ENCODE measurements at places on chromosomes 1 and 21. TPM values are rescaled to one million over a fixed set of nuclear protein-coding genes. Genes with fewer than 3 reads are reported as not detected.

PGLYRP3 gene
- not detected for total RNA-seq

DNA sequence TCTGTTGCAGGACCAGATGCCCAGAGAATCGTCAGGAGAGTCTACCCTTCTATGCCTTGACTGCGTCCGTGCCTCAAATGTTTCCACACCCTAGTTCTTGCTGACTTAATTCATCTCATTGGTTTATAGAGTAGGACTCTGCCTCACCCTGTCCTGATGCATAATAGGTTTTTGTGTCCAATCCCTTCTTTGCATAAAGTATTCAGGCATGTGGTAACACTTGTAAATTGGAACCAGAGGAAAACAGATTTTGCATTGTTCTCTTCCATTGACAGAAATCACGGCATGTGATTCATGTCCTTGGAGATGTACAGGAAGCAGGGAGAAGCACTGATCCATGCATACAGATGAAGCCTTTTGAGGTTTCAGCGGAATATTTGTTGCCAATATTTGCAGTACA lies 29.5 kb downstream of the PLPPR5 start:
- no peak for DNase-seq

DNA sequence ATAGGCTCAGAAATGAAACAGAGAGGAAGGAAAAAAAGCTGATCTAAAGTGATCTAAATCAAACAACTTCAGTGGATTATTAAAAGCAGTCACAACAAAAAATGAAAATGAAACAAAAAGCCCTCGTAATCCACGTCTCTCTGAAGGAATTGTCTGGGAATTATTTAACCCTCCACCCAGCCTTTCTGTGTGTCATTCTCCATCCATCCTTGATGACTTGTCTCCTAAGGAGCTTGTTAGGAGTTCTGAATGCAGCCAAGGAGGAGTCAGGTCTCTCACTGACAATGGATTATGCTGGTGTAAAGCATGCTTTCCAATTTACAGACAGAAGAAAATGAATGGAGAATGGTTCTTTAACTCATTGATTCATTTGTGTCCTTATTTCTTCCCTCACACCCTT lies 359.3 kb upstream of the RUNX1 start:
- DNase-seq: no peak

DNA sequence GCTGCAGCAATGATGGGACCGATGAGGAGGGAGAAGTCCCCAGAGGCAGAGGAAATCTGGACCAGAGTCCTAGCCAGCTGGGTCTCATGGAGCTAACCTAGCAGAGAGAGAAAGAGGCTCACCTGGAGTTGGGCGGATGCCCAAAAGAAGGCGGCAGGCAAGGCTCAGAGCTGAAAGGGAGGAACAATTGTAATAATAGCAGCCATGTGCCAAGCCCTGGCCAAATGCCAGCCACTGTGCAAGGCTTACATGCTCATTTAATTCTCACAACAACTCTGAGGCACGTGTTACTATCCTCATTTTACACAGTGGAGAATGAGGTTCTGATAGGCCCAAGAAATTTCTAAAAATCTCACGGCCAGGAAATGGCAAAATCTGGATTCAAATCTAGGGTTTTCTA lies 50.0 kb upstream of the ZNF648 start:
- DNase-seq: no peak

GRCh38 chr1:2523891-2524609 lies 2.3 kb downstream of the PANK4 start:
- DNase-seq: no peak

DNA sequence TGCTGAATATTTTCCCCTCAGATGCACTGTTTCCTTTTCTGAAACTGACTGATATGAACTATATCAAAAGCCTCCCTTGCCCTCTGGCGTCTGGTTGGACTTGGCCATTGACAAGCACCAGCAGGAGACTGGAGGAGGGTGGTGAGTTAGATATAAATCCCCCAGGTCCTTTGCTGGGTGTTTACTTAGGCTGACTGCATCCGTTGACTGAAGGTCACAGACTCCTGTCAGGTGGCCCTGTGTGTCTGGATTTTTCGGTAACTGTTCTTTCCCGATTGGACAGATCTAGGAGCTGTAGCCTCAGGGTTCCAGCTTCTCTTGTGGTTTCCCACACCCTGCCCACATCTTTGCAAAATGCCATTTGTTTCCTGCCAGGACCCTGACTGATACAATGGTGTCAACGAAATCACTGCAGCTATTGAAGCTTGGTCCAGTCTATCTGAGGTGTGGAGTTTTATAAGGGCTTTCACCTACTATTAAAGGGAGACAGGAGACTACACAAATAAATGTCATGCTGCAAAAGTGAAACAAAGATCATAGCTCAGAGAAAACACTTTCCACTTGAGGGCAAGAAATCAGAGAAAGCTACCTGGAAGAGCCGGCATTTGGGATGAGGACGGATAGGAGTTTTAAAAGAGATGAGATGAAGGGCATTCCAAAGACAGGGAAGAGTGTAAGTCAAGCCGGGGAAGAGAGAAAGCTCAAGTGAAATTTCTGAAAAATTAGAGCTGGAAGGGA lies 1.5 kb upstream of the MAGI3 start:
- no peak for DNase-seq

GRCh38 chr1:182667848-182668505 lies 16.4 kb downstream of the RGS8 start:
- no peak for DNase-seq

DNA sequence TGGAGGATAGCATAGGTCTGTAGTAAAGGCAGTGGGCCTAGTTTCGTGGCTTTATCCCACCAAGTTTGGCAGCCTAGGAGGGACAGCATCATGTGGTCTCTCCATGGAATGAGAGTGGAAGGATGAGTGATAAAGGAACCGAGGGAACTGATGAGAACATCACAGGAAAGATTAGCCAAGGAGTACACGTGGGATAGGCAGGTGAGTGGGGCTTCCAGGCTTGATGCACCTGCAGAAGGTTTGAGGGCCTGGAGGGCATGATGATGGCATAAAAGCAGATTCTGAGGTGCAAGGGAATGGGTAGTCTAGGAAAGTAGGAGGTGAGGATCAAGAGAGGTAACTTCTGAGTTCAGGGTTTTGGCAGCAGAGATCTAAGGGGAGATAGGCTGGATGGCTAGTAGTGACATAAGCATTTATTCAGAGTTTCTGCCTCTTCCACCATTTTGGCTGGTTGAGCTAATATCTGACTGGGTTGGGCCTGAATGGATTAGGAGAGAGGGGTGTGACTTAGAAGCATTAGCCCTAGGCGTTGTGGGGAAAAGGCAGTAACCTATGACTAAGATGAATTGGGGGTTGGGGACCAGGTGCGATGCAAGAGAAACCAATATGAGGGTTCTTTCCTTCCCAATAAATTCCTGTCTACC lies 9.1 kb downstream of the PTGFRN start:
- DNase-seq: no peak

DNA sequence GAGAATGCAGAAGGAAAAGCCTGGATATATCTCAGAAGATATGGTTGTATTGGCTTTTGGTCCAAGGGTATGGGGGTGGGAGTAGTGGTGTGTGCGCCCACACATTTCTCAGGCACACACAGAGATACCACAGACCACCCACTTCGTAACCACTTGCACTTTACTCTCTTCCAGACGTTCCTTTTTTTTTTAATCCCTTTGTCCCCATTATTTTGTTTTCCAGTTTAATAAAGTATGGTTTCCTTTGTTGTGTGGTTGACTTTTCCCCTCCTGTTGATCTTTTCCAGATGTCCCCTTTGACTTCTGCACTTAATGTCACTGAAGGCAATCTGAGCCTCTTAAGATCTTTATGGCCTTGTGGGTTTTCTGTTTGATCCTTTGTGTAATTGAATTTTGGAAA lies 10.5 kb upstream of the TARS2 start:
- DNase-seq: no peak

OR2L3 gene
- total RNA-seq: not detected

DNA sequence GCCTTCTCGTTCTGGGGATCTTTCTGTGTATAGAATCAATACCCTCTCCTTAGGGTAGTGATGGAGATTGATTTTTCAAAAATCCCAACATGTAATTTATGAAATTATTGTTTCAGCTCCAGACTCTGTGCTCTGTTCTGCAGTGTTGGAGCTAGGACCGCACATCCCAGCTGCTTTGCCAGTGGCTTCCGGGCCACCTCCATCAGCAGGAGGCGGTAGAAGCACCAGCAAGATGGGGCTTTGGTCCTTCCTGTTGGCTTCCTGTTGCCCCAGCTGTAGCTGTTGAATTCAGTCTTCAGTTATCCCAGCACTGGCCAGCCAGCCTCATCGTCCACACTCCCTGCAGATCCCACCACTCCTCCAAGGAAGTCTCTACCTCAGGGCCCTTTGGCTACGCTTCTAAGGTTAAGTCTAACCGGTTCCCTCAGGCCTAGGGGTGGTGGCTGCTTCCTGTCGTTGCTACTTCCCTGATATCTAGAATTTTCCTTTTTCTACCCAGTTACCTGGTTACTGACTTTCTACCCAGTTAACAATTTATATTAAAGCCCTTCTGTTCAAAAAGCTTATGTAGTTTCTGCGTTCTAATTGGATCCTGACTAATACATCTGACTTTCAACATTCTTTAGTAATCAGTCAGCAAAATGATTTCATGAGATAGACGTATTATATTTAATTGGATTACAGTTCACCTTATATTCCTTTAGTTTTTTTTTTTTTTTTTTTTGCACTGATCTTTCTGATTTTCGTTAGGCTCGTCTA lies 24.6 kb downstream of the GALNT2 start:
- no peak for DNase-seq
